ENCODE measurements at places on chromosomes 1 and 21. TPM values are rescaled to one million over a fixed set of nuclear protein-coding genes. Genes with fewer than 3 reads are reported as not detected.

GRCh38 chr1:33256221-33256470, 146 bp upstream of the ZNF362 start:
- no peak for DNase-seq

DNA sequence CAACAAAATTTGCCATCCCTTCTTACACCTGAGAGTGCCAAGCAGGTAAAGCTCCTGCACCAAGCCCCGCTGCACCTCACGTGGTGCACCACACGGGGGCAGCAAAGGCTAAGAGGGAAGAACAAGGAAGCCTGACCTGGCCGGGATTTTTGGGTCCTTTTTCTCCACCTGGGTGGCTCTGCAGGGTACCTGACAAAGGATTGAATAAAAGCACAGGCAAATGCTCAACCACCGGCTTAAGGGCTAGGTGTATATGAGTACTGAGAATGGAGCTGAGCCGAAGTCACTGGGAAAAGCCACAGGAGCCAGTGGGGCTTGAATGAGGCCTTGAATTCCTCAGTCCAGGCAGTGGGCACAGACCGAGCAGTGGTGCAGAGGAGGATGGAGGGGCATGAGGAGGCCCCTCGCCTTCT, 36.4 kb downstream of the ZNF697 start:
- peak; percentile 92 for DNase-seq

GRCh38 chr1:205518661-205519540, 14.4 kb downstream of the CDK18 start:
- DNase-seq: no peak

DNA sequence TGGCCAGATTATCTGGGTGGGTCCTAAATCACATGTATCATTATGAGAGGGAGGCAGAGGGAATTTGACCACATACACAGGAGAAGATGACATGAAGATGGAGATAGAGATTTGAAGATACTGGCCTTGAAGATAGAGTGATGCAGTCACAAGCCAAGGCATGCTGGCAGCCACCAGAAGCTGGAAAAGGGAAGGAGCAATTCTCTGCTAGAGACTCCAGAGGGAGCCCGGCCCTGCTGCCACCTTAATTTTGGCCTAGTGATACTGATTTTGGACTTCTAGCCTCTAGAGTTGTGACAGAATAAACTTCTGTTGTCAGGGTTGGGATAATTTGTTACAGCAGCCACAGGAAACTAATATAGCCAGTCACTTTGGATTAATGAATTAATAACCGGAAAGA, 2.2 kb upstream of the PRDM2 start:
- no peak for DNase-seq

GRCh38 chr1:89065079-89065868, at the start of gene GBP1:
TSS of gene GBP1 (minus strand) at chr1:89065208. CDS start at chr1:89063234, 1,974 bp downstream.
- no peak for DNase-seq

DNA sequence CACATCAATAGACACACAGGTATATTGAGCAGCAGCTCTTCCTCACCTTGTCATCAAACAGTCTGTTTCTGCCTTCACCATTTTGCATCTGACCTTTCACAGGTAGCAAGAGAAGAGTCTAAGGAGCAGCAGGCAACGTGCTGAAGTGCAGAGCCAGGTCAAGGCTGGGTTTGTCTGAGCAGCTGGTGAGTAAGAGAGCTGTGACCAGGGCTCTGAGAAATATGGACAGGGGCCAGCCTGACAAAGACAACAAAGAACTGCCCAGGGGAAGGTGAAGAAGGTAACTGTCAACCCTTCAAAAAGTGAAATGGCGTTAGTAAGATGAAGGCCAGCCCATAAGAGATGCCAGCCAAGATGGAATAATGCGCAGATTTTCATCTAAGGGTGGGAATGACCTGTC, 58.9 kb upstream of the LRRC8D start:
- no peak for DNase-seq

DNA sequence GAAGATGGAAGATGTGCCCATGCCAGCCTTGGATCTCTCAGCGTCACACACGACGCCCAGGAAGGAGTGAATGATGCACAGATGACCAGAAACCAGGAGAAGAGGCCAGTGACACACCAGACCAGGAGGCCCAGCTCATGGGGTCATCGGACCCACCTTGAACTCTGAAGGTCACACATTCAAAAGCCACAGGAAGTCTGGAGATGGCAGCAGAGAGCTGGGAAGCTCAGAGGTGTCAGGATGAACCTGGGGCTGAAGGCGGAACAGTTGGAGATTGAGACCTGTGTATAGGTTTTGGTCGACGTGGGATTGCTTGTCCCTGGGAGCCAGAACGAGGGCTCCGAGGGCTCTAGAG, 43.6 kb downstream of the SLC19A1 start:
- no peak for DNase-seq

DNA sequence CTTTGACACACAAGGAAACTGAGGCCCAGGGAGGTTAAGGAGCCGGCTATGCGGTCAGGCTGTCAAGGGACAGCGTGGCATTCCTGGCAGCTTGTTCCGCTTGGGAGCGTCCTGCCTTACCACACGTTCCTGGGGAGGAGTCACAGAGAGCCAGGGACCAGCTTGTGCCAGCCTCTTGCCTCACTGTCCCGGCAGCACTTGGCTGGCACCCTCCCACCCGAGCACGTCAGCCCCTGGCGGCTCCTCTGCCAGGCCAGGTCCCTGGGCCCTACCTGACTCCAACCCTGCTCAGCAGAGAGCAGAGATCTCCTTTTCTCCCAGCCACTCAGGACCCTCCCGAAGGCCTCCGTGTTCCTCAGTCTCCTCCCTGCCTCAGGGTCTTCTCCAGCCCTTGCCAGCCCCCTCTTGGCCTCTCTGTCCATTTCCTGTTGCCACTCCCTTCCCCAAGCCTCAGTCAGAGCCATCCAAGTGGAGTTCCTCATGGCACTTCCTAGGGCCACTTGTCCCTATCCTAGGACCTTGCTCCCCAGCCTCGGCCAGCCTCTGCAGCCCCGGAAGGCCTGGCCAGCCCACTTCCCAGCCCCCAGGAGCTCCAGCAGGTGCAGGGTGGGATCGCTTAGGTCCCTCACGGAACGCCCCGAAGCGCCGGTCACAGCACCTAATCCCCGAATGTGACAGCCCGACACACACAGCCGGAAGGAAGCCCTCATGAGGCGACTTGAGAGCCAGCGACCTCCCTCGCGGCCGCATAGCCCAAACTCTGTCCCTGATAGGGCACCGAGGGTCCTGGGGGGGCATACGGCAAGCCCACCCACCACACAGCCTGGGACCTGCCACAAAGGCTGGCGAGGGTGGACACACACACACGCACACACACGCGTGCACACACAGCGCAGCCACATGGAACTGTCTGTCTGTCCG, 130.3 kb downstream of the CASZ1 start:
- no peak for DNase-seq

GRCh38 chr1:77847621-77848080, 40.8 kb upstream of the NEXN start:
- no peak for DNase-seq

DNA sequence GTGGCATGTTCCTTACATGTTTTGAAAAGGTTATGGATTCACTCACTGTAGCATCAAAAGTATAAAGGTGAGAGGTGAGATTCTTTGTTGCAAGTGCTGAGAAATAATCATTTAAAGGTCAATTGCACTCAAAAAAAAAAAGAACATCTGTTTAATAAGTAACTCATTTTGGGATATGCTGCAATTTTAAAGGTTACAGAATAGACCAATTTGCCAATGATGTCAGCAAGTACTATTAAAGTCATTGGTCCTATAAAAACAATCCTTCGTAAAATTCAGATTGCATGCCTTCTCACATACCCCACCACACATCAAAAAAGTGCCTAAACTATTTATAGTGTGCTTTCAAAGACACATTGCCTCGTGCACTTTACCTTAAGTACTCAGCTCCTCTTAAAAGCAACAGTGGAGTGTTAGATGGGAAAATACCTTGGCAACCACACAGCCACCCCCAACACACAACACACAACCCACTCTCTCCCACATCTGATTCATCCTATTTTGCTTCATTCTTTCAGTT, 218.2 kb upstream of the ADGRL2 start:
- DNase-seq: no peak

- DNase-seq: peak; percentile 54
Measured at GRCh38 chr21:36087362-36088138, 17.7 kb downstream of the CBR1 start.

GRCh38 chr1:205883792-205884191, 33.9 kb upstream of the PM20D1 start:
- no peak for DNase-seq

GRCh38 chr1:111512931-111513330, 9.5 kb upstream of the ADORA3 start:
- DNase-seq: no peak

DNA sequence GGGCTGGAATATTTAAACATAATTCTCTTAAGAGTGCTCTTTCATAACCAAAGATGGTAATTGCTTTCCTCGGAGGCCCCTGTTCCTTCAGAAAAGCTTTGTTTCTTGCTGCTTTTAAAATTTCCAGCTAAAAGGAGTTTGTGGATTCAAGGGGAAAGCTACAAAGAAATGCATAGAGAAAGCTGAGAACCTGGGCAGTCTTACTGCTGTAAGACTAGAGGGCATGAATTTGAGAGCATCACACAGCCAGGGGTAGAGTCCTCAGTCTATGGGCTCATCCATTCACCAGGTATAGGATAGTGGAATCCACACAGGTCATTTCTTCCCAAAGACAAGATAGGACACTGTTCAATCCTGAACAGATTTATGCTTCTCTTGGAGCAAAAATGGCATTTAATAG, 186.3 kb upstream of the PLD5 start:
- DNase-seq: no peak

GRCh38 chr1:150364231-150365003, 470 bp downstream of the RPRD2 start:
- peak; percentile 64 for DNase-seq

GRCh38 chr1:40648928-40649591, 16.4 kb downstream of the RIMS3 start:
- no peak for DNase-seq

- DNase-seq: no peak
Measured at GRCh38 chr1:183546427-183546826, 43.8 kb downstream of the NCF2 start.

TEDDM1 gene
- total RNA-seq: not detected

PKP1 gene
- total RNA-seq: 0.09 TPM

C1orf56 gene
- 4.8 TPM for total RNA-seq

SELE gene
- total RNA-seq: not detected

PODN gene
- total RNA-seq: 0.17 TPM

All from H9 (cell line).